WERI-Rb-1 (cell line): ENCODE measurements at places on chromosomes 2 and 18.

DNA sequence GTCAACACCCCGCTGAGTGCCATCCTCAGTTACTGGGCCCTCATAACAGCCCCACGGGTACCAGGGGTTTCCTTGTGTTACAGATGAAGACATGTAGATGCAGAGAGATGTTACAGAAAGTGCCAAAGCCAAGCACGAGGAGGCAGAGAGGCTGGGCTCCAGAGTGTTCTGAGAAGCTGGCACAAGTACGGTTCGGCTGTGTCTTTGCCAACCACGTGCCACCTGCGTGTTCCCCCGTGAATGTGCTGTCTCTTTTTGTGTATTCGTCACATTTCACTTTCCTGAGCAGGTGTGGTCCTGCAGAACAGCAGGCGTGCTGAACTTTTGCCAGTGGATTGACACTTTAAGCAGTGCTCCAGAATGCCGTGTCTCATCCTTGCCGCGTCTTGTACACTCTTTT lies 124.6 kb downstream of the NCK2 start:
- DNase-seq, result no peak

DNA sequence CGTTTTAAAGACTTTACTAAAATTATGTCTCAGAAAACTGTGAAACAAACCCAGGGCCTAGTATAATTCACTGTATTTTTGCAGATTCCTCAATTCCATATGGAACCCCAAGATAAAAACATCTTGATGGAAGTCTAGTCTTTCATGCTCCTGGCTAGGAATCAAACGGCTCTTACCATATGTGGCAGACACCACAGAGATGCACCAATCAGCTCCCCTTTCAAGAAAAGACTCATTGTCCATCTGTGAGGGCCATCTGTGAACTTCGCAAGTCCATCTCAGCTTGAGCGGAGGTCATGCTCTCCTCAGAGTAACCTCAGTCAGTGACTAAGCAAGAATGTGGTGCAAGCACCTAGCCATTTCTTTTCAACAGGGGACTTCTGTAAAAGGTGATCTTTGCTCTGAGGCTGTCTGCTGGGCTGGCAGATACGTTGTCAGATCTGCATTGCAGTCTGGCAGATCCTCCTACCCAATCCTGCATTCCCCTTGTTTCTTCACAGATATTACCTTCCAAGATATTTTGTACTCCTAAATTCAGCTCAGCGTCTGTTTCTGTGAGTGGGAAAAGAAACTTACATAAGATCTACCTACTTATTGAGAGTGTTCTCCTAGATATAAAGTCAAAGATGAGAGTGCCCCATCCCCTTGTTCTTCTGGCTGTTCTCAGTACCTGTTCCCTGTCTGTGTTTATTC lies 419.3 kb downstream of the SPAG16 start:
- DNase-seq, result no peak

- peak; percentile 18 for DNase-seq
Observed at GRCh38 chr18:22563164-22563583, 145.5 kb upstream of the CTAGE1 start.

DNA sequence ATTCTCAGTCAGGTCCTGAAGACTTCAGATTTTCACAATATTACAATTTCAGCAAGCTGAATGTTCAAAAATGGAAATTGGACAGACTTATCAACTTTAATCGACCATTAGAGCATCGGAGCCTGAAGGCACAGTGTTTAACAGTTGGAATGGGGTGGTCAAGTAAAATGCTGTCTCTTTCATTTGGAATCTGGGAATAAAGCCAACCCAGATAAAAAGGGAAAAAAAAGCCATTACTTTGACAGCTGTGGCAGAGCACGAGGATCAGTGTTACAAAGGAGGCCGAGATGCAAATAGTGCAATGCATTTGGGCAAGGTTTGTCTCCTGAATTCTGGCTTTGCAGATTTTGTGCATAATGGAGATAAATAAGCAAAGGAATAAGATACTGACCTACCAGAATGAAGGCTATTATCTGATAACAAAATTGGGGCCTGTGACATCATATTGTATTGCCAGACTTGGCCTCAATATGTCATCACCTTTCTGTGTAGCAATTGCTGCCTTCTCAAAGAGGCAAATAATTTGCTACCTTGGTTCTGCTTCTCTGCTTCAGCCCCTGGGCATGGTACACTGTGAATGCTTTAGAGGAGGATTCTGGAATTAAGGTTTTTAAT lies 277.5 kb upstream of the KLHL29 start:
- DNase-seq, result no peak
